Stimulated activated CD8-positive, alpha-beta memory T cell treated with anti-CD3 and anti-CD28 coated beads, Interleukin-4, amount 100 ng/mL, for 24 hours (primary cell): ENCODE measurements at places on chromosomes 1 and 21.

- DNase-seq = no peak
Measured at GRCh38 chr1:231632119-231632518, 5.5 kb downstream of the DISC1 start.

GRCh38 chr1:228315945-228316588, 90.6 kb downstream of the TRIM11 start:
- DNase-seq = no peak

DNA sequence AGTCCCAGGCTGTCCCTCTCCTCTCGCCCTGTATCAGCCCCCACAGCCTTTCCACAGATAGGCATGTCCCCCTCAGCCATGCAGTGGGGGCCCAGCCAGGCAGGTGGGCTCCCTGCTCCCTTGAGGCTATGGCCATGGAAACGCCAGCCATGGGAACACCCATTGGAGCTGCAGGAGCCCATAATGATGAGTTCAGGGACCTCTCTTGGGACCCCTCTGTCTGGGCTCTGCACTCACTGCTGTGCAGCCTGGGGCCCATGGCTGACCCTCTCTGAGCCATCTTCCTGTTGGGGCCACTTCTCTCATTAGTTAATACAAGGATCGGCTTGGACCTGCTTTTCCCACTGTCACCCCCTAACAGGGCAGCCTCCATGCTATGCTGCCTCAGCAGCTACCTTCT, 33.2 kb downstream of the WNT3A start:
- DNase-seq = no peak

DNA sequence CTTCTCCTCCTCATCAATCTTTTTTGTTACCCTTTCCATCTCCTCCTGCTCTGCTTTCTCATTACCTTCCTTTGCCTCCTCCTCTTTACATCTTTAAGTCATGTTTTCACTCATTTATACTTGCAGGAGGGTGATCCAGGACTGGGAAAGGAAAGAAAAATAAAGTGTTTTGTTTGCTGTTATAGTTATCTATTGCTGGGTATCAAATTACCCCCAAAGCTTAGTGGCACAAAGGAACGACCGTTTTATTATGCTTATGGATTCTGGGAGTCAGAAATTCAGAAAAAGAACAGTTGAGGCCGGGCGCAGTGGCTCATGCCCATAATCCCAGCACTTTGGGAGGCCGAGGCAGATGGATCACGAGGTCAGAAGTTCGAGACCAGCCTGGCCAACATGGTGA, 12.5 kb upstream of the AGO4 start:
- DNase-seq = no peak

GRCh38 chr1:26910343-26911160, 3.2 kb downstream of the NR0B2 start:
- no peak for DNase-seq

DNA sequence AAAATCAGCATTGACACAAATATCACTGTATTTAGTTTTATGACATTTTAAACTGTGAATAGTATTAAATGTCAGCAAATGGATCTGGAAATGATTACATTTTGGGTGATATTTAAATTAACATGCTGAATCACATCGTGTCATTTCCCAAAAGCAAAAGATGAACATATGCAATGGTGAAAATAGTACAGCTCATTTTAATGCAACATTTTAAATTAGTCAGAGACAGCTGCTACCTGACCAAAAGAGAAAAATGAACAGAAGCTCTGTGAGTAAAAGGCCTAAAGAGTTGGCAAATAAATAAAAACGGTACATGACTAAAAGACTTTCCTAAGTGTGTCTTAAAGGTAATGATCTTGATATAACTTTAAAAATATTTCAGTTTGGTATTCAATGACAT, 86.0 kb upstream of the GNG4 start:
- DNase-seq = no peak
